ENCODE measurements at places on chromosomes 6 and 20. TPM values are rescaled to one million over a fixed set of nuclear protein-coding genes. Genes with fewer than 3 reads are reported as not detected.

BTNL2 gene
- not detected for total RNA-seq

GRCh38 chr6:80440496-80441115 lies 334.1 kb downstream of the BCKDHB start:
- DNase-seq, result no peak

- no peak for DNase-seq
Measured at GRCh38 chr20:32479697-32480171, 105.4 kb downstream of the NOL4L start.

DNA sequence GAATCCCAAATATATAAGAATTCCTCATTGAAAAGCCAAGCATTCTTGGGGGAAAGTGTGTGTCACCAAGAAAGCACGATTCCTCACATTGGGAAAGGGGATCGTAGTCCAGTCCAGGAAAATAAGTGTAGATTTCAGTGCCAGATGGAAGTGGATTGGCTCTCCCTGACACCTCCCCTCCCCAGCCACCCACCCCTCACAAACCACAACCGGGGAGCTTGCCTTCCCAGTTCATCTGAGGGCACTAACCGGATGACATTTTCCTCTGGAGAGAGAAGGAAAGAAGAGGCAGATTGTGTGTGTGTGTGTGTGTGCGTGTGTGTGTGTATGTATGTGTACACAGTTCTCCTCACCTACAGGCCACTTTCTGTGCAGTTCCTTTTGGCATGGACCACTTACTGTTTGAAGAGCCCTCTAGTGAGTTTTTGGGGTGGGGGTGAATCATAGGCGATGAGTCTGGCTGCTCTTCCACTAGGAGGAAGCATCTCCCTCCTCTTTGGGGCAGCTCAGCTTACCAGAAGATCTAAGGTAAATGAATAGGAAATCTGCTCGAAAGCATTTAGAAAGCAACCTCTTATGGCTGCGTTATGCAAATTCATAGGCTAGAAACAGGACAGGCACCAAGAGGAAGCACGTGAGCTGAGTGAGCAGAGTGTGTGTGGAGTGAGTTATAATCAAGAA lies 20.8 kb downstream of the DAAM2 start:
- DNase-seq, result no peak

DNA sequence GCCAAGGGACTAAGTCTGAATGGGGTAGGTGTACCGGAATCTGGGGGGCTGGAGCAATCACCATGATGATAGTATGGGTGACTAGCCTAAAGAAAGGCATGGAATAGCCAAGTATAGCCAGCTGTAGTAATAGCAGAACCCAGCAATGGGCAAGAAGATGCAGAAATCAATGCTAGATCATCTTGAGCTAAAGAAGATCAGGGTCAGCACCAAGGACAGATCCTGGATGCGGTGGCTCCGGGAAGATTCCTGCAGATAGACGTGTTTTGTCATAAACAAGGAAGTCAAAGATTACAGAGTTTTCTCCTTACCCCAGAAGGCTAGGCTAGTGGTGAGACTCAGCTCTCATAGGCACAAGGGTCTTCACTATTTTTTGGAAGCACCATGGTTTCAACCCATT lies 561.6 kb upstream of the CHD6 start:
- no peak for DNase-seq

DNA sequence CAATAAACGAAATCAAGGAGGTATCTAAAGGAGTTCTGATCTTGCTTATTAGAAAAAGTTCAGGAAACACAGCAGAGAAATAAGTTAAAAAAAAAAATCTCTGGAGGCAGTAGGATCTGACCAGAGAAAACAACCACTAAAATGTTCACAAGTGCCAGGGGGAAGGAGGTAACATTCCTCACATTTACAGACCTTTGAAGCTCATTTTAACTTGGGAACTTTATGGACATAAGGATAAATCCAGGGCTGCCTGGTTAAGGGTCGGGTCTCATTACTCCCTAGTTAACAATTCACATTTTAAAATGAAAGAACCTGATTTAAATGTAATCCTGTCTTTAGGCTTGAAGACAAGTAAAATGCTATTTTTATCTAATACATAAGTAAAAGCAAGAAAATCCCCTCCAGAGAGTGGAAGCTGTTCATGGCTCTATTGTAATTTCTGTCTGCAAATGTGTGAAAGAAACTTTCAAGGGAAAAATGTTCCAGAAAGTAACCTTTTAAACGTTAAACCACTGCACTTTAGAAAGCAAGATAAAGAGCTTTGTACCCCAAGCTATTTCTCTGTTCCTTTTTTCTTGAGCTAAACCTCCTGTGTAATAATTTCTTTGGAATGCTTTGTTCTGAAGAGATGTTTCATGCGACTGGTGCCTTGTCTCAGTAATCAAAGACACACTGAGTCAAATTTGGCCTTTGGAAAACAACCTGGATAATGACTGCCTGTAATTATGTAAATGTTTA lies 38.2 kb downstream of the MYLIP start:
- no peak for DNase-seq

- DNase-seq, result no peak
Measured at GRCh38 chr6:32244270-32244669, 20.4 kb upstream of the NOTCH4 start.

- DNase-seq, result no peak
Measured at GRCh38 chr6:68691120-68691519, 56.0 kb downstream of the ADGRB3 start.

GRCh38 chr20:4202441-4202840 lies 187.1 kb upstream of the RNF24 start:
- DNase-seq, result no peak

GRCh38 chr20:38877483-38877882 lies 48.7 kb upstream of the FAM83D start:
- DNase-seq, result peak; percentile 50

GRCh38 chr6:144008120-144008811 lies at the start of gene PLAGL1:
TSS of gene PLAGL1 (minus strand) at chr6:144008259. CDS start at chr6:143948136, 60,123 bp downstream.
- DNase-seq, result peak; percentile 42

DNA sequence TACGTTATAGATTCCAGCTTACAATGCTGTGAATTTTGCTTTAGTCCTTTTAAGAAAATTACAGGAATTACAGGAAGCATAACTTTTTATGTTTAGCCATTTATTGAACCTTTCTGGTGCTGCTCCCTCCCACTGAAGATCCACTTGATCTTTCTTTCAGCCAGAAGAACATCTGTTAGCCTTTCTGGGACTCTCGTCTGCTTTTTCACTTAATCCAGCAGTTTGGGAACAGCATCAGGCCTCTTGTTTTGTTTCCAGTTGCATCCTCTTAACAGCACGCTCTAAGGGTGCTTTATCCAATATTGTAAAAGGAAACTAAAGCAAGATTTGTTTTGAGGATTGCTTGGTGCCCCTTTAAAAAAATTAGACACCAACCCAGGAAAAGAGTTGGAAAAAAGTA lies 10.3 kb upstream of the CYP24A1 start:
- DNase-seq, result no peak

- DNase-seq, result no peak
Measured at GRCh38 chr20:32501709-32502108, 83.4 kb downstream of the NOL4L start.

DNA sequence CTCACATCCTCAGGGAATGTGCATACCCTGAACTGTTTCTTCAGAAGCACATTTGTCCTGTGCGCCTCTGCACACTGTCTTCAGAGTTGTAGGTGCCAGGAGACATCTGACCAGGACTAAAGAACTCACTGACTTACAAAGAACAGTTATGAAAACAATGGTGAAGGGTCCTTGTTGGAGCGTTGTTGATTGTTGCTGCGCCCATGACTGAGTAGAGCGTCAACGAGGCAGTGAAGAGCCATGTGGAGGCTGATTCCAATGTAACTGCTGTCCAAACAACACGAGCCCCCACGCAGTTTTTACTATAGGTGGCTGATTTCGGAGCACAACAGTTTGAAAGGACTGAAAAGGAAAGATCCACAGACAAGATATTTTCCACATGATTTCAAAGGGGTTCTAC lies 380.3 kb downstream of the CDH26 start:
- DNase-seq, result no peak
